ENCODE measurements at places on chromosomes 4 and X.

DNA sequence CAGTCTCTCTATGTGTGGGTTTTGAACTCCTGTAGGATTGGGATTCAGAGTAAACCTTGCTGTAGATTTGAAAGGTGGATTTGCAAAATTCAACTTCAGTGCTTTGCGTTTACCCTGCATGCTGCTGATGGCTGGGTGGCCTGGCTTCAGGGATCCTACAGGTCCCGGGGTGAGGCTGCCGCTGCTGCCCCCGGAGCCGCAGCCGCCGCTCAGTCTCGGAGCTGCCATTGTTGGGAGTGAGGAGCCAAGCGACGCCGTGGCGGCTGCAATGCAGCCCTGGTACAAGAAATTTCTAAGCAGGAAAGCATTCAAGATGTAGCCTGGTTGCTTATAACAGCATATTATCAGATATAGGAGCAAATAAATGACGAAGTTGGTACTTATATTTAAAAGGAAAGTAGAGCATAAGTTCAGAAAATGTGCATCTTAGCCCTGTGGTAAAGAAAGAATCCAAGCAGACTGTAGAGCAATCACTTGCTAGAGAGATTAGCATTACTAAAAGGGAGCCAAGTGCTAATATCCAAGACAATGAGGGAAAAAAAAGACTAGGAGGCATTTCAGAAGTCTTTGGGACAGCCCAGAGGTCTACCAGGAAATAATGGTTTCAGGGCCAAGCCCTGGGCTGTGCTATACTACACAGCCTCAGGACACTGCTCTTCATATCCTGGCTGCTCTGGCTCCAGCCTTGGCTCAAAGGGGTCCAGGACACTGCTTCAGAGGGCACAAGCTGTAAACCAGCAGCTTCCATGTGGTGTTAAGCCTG, 36.9 kb upstream of the CHIC1 start:
- DNase-seq: no peak

GRCh38 chr4:182888891-182889290, 28.3 kb downstream of the DCTD start:
- DNase-seq: no peak

DNA sequence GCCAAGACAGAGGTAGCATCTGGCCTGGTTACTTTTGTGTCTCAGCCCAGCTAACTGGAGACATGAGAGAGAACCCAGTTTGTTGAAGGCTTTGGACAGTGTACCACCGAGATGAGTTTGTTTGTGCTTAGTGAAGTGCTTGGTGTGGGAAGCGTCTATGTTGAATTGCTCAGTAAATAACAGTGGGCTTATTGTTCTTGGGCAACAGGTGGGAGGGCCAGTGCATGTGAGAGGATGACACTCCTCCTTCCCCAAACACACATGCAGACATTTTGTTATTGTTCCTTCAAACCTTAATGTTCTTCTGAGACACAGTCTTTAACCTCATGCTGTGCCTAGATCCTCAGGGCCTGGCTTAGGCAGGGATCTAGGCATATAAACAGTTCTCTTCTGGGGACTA, 39.7 kb downstream of the MSN start:
- DNase-seq: no peak

GRCh38 chr4:142449771-142450373, 396.2 kb downstream of the INPP4B start:
- no peak for DNase-seq
